T-helper 17 cell (primary cell): ENCODE measurements at places on chromosomes 4 and X. TPM values are rescaled to one million over a fixed set of nuclear protein-coding genes. Genes with fewer than 3 reads are reported as not detected.

The L1CAM gene
- total RNA-seq: 3.9 TPM

DNA sequence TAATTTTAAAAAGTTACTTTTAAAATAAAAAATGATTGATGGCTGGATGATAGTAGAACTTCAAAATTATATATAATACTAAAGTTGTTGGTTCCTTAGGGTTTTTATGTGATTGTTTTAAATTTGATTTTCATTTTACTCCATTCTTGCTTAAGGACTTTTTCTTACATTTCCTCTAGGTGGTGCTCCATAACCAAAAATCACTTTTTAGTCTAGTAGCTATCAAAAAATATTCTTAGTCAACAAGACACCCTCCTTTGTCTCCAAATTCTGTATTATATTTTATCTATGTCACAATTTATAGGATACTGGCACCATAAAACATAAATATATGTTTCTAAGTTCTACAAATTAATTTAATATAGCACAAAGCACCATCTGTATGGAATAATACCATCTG lies 67.2 kb upstream of the BRWD3 start:
- no peak for DNase-seq

DNA sequence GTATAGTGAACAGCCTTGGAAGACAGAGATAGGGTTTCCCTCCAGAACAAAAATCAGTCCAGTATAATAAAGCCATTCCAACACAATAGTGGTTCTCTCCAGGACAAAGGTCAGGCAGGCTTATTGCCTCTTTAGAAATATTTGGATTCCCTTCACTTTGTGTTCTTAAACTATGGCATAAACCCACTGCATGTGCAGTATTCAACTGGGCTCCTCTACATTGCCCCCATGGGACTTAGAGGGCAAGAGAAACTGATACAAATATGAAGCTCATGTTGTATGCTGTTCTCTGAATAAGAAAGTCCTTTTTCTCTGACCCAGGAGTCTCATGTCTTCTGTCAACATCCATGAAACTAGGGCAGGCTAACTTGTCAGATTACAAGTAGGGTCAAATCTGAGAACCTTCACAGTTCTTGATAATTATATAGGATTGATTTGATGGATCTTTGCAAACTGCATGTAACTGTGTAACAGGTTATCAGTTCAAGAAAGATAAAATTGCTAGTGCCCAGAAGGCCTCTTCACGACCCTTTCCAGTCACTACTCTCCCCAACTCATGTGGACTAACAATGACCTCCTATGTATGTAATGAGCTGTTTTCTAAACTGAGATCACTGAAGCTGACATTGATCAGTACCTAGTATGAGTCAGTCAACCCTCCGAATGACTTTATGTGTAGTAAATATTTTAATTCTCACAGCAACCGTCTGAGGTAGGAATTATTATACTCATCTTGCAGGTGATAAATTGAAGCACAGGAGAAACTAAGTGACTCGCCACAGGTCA lies 31.9 kb upstream of the FAM9C start:
- DNase-seq: no peak

DNA sequence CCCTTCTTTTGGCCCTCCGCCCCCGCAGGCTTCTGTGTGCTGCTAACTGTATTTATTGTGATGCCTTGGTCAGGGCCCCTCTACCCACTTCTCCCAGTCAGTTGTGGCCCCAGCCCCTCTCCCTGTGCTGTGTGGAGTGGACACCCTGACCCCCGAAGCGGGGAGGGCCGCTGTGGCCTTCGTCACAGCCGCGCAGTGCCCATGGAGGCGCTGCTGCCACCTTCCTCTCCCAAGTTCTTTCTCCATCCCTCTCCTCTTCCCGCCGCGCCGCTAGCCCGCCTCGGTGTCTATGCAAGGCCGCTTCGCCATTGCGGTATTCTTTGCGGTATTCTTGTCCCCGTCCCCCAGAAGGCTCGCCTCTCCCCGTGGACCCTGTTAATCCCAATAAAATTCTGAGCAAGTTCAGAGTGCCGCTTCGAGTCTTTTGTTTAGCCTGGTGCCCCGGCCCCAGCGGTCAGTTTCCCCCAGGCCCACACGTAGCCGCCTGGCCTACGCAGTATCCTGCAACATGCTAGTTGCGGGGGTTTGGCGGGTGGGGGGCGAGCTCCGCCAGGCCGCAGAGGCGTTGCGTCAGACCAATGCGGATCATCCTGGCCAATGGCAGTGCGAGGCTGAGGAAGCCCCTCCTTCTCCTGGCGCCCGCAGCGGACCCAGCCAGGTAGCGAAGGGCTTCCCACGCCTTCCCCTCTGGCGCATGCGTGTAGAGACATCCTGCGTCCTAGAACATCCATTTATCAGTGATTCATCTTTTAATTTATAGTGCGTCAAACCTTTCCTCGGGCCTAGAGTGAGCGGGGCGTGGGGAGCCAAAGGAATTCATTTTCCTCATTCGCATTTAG lies 5.6 kb upstream of the KANTR start:
- peak; percentile 69 for DNase-seq

- no peak for DNase-seq
Observed at GRCh38 chr4:166996216-166996615, 238.1 kb downstream of the SPOCK3 start.

DNA sequence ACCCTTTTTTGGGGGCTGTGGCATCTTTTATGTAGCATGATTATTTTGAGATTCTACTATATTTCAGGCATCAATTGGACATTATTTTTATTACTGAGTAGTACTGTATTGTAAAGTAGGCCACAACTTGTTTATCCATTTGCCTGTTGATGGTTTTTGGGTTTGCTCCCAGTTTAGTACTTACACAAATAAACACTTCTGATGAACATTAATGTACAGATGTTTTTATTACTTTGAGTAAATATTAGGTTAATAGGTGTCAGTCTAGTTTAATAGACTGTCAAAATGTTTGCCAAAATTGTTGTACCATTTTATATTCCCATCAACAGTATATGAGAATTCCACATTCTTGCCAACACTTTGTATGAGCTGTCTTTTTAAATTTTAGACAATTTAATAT lies 214.9 kb upstream of the MAD2L1 start:
- DNase-seq: no peak

DNA sequence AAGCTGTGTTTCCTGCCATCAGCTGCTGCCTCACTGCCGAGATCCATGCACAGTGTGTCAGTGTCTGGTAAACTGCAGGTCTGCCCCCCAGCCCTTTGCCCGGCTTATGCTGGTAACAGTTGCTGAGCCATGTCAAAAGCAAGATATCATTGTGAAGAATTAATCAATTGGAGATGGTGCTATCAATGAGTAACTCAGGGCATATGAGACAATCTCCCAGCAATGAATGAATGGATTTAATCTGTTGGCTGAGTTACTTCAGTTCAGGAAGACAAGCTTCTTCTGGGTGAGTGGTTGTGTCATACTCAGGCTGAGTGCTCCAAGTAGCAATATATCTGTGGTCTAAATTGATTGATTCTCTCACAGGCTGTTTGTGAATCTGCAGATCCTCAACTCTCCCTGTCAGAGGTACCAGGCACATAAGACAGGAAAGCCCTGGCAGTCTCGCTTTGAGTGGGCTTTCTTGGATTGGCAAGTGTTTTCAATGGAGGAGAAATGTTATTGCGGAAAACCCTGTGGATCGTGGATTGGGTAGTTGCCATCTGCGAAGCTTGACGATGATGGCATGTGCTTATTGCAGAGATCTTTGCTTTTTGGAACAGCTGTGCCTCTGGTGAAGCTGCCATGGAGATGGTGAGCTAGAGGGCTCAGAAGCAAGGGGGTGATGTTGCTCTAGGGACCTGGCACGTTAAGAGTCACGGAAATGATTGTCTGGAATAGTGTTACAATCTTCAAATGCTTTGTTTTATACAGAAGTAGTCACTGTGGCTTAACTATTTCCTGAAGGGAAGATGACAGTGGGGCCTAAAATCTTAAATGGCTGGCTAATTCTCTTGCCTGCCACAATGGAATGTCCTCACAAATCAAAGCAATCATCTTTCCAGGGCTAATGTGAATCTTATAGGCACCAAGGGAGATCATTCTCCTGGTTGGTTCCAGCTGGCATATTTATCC lies 147.6 kb upstream of the TBC1D9 start:
- DNase-seq: no peak

The HPGDS gene
- not detected for total RNA-seq

GRCh38 chrX:109813236-109813635 lies 80.2 kb upstream of the ACSL4 start:
- no peak for DNase-seq

DNA sequence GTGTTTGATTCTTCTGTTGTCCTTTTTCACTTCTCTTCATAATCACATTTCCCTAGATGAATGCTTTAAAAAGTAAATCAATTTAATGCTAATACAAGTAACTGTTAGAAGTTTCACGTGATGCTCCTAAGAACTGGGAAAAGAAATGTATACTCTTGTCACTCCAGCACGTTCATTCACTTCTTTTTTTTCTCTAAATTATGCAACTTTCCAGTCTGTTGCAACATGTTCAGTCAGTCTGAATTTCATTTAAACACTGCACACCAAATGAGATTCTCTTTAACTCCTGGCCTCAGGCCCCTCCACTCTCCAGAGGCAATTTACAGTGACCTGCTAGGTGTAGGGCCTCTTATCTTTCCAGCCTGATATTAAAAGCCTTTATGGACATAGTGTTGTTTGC lies 321.9 kb downstream of the HS3ST1 start:
- DNase-seq: no peak

The CLDN2 gene
- total RNA-seq: not detected

The CT45A10 gene
- total RNA-seq: not detected
